ENCODE measurements at places on chromosomes 1 and 21.

GRCh38 chr1:175865041-175865766, 121.8 kb upstream of the TNR start:
- DNase-seq, result no peak

GRCh38 chr1:108199201-108199691, 897 bp downstream of the SLC25A24 start:
- no peak for DNase-seq

GRCh38 chr1:94265011-94265422, 27.6 kb upstream of the ARHGAP29 start:
- no peak for DNase-seq

GRCh38 chr1:25109531-25109951, 122.8 kb downstream of the SYF2 start:
- DNase-seq, result no peak

DNA sequence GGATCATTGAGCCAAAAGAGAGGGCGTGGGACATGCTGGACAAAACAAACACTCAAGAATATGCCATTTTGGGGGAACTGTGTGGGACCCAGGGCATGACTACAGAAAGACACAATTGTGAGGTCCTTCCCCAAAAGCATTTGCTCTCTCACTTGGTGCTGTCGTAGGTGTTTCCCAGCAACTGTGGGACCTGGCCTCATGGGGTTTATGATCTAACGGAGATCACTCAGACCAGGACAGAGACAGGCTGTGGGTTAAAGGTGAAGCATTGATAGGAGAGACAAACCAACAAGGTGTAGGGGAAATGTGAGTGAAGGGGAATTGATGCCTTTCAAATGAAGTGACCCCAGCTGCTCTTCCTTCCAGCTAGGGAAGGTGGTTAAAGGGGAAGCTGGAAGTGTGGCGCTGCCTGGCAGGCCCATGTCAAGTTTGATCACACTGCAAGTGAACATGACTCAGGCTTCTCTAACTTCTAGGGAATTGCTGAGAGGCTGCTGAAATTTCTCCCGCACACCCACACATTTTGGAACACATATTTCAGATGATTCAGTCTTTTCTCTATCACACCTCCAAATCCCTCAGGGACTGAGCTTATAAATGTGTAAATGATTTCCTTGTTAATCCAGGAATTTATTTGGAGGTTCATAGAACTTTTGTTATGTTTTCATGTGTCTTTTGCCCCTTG, 30.2 kb downstream of the TRAF5 start:
- no peak for DNase-seq

DNA sequence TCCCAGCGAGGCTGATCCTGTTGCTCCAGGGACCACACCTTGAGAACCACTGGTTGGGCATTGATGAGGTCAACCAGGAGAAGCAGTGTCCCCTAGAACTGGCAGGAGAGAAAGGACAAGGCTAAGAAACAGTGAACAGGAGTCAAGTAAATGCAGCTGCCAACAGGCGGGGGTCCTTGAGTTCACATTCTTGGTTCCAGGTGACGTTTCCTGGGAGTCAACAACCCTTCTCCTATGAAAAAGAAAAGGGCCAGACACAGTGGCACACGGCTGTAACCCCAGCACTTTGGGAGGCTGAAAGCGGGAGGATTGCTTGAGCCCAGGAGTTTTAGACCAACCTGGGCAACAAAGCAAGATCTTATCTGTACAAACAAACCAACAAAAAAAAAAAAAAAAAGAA, 98.3 kb downstream of the KAZN start:
- DNase-seq, result no peak

DNA sequence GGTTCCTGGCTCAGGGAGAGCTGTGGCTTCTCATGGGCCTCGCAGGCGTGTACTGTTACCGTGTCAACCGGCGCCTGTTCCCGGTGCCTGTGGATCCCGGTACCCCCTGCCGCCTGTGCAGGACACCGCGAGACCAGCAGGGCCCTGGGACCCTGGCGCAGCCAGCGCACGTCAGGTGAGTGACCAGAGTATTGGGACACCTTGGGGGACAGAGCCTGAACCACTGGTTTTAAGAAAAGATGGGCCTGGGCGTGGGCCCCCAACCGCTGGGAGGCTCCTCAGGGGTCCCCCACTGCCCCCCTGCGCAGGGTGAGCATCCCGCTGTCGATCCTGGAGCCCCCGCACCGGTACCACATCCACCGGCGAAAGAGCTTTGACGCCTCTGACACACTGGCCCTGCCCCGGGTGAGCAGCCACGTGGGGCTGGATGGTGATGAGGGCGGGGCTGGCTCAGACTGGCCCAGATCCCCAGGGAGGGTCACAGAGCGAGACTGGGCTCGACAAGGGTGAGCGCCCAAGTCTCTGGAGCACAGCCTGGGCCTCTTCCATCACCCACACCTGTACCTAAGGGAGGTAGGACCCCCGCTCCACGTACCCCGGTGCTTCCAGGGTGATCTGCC, 10.5 kb downstream of the MIIP start:
- DNase-seq, result no peak

DNA sequence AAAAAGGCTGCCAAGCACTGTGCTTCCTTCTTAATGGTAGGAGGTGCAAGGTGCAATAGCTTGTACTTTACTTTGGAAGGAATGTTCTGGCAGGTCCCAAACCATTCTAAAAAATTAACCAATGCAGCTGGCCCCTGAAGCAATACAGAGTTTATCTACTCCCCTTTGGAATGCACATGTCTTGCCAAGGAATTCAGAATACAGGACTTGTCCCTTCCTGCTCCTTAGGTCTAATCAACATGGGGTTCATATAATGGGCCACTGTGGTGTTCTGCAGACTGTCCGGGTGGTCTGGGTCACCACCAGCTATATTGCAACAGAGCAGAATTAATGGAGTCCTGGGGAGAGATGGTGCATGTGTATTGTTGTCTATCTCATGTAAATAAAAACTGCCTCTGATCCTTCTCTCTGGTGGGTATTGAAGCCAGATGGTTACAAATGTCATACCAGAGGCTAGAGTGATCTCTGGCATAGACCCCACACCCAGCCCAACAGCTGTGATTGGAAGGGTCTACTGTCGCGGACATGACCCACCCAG, 112.8 kb downstream of the RIPK4 start:
- no peak for DNase-seq

All from Jurkat, Clone E6-1 (cell line).